NCI-H187 treated with DMSO at 0.1 percent for 48 hours (cell line): ENCODE measurements at places on chromosomes 5 and 9.

GRCh38 chr5:72601861-72602260, 94.7 kb upstream of the ZNF366 start:
- DNase-seq: no peak

- no peak for DNase-seq
Measured at GRCh38 chr9:37102486-37102885, 17.9 kb upstream of the ZCCHC7 start.

DNA sequence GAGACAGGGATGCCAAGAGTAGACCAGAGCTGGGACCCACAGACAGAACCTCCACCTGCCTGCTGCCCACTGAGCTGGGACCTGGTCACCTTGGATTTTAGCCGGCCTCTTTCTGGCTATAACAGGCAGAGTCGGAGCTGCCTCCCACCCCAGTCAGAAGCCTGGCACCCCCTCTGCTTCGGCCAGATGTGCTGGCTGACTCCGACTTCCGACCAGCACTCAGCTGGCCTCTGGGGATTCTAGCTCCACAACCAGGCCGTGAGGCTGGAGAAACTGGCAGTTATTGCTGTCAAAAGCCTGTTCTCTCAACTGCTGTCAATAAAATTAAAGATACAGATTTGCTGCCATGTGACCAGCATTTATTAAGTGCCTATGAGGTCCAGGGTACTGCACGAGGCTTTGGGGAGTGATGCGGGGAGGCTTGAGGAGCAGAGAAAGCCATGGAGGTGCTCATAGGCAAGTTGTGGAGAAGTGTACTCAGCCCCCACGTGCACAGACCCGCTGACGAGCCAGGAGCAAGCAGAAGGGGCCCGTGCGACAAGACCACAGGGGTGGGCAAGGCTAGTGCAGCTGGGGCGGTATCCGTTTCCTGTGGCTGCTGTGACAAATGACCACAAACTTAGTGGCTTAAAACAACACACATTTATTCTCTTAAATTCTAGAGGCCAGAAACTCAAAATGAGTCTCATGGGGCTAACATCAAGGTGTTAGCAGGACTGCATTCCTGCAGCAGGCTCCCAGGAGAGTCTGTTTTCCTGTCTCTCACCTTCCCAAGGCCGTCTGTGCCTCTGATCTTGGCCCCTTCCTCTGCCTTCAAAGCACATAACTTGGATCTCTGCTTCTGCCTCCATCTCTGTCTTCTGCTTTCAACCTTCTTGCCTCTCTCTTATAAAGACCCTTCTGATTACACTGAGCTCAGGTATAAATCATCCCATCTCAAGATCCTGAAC, 13.1 kb downstream of the GFI1B start:
- no peak for DNase-seq

DNA sequence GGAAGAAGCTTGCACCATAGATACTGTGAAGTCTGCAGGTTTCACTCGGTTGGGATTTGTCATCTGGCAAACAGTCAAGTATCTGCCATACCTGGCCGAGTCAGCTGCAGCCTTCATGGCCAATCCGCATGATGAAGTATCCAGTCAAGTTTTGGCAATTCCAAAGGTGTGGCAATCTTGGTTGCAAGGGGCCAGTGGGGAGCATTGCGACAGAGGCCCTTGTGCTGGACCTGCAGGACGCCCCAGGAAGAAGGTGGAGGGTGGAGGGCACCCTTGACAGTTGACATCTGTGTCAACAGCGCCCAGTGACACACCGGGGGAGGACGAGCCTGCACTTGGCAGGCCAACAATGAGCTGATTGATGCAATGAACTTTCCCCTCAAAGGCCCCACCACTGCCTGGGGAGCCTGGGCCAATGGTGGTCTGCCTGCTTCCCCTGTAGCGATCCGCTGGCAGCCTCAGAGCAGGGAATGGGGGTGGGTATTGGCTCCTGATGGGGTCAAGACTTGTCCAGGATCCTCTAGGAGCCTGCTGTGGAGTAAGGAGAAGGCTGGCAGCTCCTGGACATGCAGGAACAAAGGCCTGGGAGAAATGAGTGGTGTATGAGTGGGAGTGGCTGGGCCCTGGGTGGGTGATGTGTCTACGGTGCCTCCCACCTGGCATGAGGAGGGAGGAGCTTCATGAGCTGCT, 122.8 kb upstream of the PITX1 start:
- DNase-seq: no peak

GRCh38 chr9:126667190-126668055, 53.7 kb downstream of the LMX1B start:
- DNase-seq: peak; percentile 11

GRCh38 chr9:127545196-127546124, 66.6 kb upstream of the STXBP1 start:
- no peak for DNase-seq

GRCh38 chr9:99294850-99295461, 72.9 kb downstream of the SEC61B start:
- no peak for DNase-seq

GRCh38 chr5:95927927-95928723, 33.5 kb downstream of the ELL2 start:
- no peak for DNase-seq

GRCh38 chr9:21414220-21414940, 5.5 kb downstream of the IFNA8 start:
- DNase-seq: no peak

DNA sequence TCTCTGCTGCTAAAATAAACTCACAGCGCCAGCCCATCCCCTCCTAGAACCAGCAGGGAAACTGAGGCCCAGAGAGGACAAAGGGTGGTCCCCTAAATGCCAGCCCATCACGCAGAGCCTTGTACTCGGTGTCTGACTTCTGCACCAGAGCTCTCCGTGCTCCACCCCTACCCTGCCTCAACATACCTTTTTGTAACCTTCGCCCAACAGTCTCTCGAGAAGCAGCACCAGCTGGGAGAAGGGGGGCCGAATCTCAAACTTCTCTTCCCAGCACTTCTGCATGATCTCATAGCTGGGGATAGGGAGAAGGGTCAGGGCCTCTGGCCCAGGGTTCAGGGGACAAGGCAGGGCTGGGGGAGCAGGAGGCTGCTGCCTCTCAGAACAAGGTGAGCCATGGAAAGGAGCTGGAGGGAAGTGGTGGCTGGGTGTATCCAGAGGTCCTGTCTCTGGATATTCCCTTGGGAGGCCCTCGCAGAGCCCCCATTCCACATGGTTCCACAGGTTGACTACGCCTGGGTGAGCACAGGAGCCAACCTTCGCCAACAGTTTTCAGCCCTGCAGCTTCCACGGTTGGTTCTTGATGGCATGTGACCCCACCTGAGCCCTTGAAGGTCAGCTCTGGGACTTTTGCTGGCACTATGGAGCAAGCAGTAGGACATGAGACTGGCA, 32.3 kb upstream of the CSF1R start:
- DNase-seq: no peak

DNA sequence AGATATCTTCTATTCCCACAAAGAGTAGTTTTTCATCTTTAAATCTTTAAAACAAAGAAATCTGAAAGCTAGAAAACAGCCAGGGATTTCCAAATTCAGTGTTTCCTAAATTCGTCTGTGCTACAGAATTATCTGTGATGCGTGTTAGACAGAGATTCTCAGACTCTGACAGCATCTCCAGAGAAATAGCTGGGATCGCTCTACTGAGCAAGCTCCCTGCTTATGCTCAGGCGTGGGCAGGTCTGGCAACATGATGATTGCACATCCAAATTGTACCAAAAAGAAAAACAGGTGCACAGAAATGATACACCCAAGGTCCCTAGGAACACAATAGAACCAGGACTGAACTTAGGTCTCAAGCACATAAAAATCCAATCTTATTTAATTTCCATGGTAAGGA, 22.8 kb upstream of the CRHBP start:
- no peak for DNase-seq

DNA sequence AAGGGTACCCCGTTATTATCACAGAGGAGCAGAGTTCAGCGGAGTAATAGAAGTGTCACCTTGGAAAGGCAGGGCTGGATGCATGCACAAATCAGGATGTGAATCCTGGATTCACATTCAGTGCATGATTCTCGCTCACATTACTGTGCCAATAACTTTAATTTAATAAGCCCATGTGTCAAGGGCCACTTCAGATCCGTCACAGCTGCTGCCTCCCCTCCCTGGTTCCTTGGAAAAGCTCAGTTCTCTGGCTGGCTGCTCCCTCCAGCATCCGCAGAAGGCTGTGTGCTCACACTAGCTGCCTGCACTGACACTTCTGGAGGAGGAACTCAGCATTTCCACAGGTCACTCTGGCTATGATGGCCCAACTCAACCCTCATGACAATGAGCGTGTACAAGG, 256.8 kb upstream of the ADAMTS16 start:
- no peak for DNase-seq

DNA sequence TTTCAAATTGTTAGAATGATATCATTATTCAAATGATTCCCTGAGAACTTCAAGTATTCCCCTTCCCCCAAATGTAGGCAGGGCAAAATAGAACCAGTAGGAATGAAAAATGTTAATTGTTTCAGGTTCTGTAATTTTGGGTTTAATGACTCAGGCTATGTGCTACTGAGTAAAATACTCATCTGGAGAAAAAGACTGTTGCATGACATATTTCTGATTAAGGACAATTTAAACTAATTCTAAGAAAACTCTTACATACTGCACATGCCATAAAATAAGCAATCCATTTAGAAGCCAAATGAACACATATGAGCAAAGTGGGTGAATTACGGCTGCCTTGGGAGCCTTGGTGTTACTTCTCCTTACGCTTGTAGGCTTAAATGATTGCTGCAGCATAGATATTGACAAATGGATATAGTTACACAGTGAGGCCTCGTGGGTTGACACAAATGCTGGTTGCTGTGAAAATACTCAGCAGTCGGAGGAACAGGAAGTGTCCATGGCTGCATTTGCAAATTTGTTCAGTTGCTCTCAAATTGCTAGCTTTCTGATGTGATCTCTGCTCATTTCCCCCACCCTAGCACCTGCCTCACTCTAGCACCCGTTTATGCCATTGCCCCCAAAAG, 174.9 kb upstream of the DMAC1 start:
- DNase-seq: no peak

DNA sequence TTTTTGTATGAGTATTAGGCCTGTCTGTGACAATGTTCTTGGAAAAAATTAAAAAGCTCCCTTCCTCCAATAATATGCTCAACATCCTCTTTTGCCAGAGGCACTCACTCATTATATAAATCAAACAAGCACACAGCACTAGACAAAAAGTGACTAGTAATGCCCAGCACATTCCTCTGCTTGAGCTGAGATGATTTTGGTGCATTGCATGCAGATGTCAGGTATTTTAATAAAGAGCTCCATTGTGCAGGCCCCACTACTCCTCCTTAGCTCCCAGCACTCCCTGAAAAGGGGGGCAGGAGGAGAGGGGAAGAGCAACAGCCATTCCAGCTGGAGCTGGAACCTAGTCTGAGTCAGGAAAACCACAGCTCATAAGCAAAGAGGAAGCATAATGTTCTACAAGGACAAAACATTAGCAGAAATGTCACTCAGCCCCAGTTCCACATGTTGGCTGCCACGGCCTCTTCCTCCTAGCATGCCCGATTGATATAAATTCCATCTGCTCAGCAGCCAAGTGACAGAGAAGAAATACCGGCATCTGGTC, 348.5 kb downstream of the BNC2 start:
- DNase-seq: no peak

- no peak for DNase-seq
Measured at GRCh38 chr9:101764472-101764871, 26.0 kb upstream of the GRIN3A start.

- no peak for DNase-seq
Measured at GRCh38 chr5:133140311-133140710, 88.5 kb downstream of the HSPA4 start.

- no peak for DNase-seq
Measured at GRCh38 chr5:10726179-10726912, 34.7 kb downstream of the DAP start.

DNA sequence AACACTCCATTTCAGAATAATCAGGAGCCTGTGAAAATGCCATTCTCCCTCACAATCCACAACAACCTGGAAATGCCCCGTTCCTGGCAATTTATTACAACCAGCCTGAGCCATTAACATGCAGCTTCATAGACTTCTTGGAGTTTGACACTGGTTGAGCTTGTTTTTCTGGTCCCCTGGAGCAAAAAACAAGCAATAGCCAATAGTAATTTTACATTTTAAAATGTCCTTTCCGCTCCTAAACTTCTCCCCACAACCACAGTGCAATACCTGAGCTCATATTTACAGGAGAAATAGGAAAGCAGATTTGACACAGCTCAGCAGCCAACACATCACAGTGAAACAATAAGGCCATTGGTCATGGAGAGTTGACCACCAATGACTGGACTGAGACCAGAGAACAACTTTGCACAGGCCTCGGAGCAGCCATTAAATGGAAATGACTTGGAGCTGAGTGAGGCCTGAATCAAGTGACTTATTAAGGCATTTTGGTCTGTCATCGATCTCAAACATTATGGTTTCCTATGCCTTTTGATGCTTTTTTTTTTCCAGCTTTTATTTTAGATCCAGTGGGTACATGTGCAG, 73.0 kb downstream of the ENC1 start:
- no peak for DNase-seq

- no peak for DNase-seq
Measured at GRCh38 chr5:54446379-54446732, 9.1 kb upstream of the HSPB3 start.

DNA sequence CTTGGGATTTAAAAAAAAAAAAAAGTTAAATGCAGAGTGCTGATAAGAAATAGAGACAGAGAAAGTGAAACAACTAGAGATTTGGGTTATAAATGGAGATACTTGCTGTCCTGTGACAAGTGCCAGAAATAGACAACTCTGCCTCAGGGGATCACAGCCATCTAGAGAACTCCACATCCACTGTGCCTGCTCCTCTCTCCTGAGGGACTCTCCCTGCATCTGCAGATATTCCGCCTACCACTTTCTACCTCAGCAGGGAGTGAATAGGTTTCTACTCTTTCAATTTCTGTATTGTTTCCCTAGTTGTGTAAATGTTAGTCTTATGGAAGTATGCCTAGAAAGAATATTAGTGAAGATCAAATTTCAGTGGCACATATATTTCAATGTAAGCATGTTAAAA, 307.2 kb downstream of the HTR1A start:
- no peak for DNase-seq

- DNase-seq: no peak
Measured at GRCh38 chr9:115597330-115597895, 479.5 kb upstream of the TNC start.

DNA sequence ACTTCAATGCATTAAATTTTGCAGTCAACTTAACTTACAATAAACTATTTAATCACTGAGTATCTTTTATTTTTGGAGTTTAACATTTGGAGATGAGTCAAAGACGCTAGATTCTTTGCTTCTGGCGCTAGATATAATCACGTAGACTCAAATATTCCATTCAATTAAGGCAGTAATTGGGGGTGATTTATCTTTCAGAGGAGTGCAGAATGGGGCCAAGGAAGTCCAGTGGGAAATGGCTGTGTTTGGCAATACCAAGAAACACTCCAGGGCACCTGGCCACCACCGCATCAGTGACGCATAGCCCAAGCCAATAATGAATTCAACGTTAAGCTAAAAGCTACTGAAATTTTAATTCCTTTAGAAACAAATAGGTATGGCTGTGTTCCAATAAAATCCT, 81.2 kb downstream of the PHAX start:
- DNase-seq: no peak

GRCh38 chr5:167716126-167716775, 575.2 kb upstream of the WWC1 start:
- no peak for DNase-seq
